AML-193 (cell line): ENCODE measurements at places on chromosomes 11 and 22.

GRCh38 chr11:125164422-125165110 is at the start of gene PKNOX2:
TSS of gene PKNOX2 (plus strand) at chr11:125164751. CDS start at chr11:125351306, 186,555 bp downstream.
- no peak for DNase-seq

GRCh38 chr11:132168344-132168981 is 798.0 kb downstream of the NTM start:
- DNase-seq: no peak

DNA sequence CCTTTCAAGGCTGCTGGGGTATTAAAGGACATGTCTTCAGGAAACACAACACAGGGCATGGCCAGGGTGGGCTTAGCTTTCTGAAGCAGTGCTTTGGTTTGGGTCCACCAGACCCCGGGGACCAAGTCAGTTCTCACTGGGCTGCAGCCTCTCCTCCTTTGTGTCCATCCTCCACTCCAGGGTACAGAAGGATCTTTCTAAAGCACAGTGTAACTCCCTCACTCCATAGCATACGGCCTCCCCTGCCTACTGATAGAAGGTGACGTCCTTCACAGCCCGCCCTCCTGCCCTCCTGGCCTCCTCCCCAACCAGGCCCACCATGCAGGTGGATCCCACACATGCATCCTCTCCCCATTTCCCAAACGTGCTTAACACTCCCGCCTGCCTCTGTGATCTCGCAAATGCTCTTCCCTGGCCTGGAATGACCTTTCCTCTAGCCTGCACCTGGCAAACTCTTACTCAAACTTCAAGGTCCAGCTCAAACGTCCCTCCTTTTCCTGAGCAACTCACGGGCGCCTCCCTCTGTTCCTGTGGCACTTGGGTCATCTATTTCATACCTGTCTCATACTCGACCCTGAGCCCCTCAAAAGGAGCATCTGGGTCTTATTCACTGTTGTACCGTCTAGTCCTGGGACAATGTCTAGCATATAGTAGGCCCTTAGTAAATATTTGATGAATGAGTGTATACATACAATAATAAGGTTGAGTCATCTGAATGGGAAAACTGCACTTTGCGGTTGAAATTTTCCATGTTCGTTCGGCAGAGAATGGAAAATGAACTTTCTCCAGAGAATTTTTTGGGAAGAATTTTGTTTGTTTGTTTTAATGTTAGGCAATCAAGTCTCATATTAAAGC is 187.7 kb downstream of the EFCAB6 start:
- no peak for DNase-seq

DNA sequence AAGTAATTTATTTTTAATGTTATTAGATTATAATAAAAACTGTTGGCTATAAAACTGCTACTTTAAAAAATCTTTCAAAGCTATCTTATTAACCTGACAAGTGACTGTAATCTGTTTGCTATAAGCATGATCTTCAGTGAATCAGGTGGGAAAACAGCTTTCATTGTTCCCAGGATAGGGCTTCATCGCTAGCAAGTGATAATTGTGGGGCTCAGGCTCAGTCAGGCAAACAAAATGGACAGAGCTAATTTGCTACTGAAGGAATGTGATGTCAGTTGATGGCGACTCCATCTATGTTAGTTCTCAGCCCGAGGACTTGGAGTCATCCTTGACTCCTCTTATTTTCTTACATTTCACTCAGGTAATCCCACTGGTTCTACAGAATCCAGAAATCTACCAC is 125.0 kb downstream of the RASSF10 start:
- DNase-seq: no peak

- DNase-seq: no peak
Measured at GRCh38 chr22:39188809-39189208, 36.3 kb upstream of the CBX7 start.

DNA sequence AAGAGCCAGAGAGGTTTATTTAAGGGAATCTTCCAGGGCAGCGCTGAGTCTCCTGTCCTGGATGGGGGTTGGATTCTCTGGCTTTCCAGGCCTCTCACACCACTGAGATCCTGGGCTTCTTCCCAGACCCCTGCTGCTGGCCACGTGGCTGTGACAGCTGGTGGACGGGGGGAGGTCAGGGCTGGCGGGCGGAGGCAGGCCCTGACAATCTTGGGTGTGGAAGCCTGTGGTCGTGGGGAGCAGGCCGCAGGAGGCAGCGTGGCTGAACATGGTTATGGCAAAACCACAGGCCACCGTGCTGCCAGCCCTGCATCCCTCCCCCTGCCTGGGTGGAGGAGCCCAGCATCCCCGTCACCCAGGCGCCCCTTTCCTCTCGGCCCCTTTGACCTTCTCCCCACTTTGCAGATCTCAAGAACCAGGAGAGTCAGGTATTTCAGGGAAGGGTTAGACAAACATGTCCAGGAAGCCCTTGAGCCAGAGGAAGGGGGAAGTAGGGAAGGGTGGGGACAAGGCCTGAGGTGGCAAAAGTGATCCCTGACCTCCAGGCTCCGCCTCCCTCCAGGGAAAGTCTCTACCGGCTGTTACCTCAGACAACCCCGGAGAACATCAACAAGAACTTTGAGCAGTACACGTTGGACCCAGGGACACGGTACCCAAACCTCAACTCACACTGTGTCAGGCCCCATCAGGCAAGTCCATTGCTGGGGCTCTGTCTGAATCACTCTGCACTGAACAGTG is 111.8 kb downstream of the MICAL2 start:
- no peak for DNase-seq

GRCh38 chr11:11884774-11885481 is 43.2 kb downstream of the USP47 start:
- DNase-seq: no peak
